Smooth muscle cell of the coronary artery (primary cell): ENCODE measurements at places on chromosomes 11 and 22. TPM values are rescaled to one million over a fixed set of nuclear protein-coding genes. Genes with fewer than 3 reads are reported as not detected.

HINFP gene
- total RNA-seq = 10.9 and 18.8 TPM in 2 replicates

SIDT2 gene
- 22.7 and 25.3 TPM in 2 replicates for total RNA-seq

KCNA4 gene
- total RNA-seq = under 0.01 and 0.59 TPM in 2 replicates

EI24 gene
- total RNA-seq = 76.6 and 98.1 TPM in 2 replicates

KRTAP5-7 gene
- not detected in 2 replicates for total RNA-seq

OR8D4 gene
- not detected in 2 replicates for total RNA-seq

PHF21B gene
- total RNA-seq = not detected in 2 replicates

TTLL1 gene
- total RNA-seq = 16.8 and 33.9 TPM in 2 replicates

NXPE1 gene
- total RNA-seq = not detected in 2 replicates

CHCHD10 gene
- 3.4 and 6.5 TPM in 2 replicates for total RNA-seq
